ENCODE measurements at places on chromosomes 7 and 10.

GRCh38 chr7:138226001-138226476 is 149.8 kb downstream of the AKR1D1 start:
- DNase-seq, result peak; percentile 11

- no peak for DNase-seq
Observed at GRCh38 chr10:33120700-33121099, 162.7 kb upstream of the ITGB1 start.

DNA sequence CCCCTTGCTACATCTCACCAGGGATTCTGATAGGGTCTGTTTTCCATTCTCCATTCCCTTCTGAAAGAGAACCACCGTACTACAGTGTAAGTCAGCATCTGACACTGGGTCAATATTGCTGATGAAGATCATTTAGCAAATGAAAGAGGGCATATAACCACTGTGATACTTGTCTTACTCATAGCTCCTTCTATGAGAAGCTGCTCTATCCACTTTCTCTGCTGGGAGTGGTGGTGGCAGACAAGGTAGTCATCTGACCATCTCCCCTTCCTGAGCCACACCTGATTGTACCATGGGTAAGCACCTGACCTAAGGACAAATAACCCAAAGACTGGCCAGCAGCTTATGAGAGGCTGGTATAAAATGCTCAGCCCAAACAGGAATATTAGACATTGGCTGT is 220.4 kb downstream of the DOCK4 start:
- DNase-seq, result peak; percentile 36

DNA sequence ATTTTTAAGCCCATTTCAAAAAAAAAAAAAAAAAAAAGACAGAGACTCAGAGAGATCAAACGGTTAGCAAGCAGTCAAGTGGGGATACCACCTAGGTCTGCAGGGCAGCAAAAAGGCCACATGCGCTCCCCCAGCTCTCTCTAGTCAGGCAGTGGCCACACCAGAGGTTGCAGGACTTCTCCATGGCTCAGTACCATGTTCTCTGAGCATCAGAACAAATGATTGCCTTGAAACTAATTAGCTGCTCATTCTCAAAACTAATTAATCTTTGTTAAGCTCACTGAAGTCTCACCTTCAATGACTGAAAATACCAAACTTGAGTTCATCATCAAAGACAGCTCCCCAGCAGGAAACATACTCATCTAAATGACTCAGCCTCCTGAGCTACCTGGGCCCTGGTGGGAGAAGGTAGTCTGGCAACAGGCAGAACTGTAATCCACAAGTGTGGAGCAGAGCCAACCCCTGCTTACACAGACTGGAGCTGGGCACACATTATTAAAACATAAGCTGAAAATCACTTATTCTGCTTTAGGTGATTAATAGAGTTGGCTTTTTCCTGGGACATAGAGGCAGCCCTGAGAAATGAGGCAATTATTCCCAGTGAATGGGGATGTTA is 319.6 kb downstream of the GRID1 start:
- DNase-seq, result no peak

GRCh38 chr7:91045606-91046005 is 218.6 kb upstream of the FZD1 start:
- no peak for DNase-seq

- no peak for DNase-seq
Observed at GRCh38 chr7:36048141-36048901, 104.7 kb upstream of the EEPD1 start.

DNA sequence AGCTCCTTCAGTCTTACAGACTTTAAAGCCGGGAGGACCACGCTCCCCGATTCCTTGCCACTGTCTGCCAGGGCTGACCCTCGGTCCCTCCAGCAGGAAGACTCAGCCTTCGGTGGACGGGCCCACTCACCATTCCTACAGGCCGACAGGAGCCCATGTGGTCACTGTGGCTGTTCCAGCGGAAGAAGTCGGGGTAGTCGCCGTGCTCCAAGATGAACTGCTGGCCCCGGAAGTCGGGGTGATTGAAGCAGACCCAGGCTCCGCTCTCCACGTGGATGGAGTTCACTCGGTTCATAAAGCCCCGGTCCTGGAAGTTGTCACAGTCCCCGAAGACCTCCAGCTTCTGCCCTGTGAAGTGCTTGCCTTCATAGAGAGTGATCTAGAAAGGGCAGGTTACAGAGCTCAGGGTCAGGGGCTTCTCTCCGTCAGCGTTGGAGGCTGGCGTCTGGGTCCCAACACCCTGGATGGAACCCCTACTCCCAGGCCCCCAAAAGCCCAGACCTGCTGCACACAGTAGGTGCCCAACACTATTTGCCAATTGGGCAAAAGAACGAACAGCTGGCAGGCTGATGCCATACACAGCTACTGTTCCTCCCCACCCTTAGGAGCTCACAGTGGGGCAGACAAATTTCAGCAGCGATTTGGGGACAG is 1.9 kb downstream of the CRYGN start:
- no peak for DNase-seq
